ENCODE measurements at places on chromosomes 1 and 21.

DNA sequence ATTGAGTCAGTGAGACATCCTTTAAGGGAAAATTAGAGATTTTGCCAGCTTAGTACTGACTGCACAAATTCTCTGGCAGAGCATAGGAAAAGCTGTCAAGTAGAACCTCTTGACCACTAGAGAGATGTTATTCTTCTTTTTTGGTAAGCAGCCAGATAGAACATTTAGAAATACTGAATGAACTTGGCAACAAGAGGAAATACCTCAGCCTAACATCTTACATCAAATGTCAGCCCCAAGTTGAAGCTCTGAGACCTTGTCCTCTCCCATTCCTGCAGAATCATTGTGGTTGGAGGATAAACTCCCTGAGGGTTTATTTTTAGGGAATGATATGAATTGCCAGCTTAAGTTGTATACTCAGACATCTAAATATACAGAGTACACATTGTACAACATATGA is 53.5 kb downstream of the MIGA1 start:
- no peak for DNase-seq

- no peak for DNase-seq
Observed at GRCh38 chr1:13836136-13836535, 136.1 kb downstream of the PRDM2 start.

GRCh38 chr1:72498371-72498770 is 216.0 kb upstream of the NEGR1 start:
- DNase-seq = no peak

- no peak for DNase-seq
Observed at GRCh38 chr1:98210064-98210463, 289.2 kb upstream of the DPYD start.

All from NCI-H69 (cell line).